ENCODE measurements at places on chromosomes 6 and 20.
A peak's percentile ranks its signal among the peaks of the same experiment; 100 is the strongest.

DNA sequence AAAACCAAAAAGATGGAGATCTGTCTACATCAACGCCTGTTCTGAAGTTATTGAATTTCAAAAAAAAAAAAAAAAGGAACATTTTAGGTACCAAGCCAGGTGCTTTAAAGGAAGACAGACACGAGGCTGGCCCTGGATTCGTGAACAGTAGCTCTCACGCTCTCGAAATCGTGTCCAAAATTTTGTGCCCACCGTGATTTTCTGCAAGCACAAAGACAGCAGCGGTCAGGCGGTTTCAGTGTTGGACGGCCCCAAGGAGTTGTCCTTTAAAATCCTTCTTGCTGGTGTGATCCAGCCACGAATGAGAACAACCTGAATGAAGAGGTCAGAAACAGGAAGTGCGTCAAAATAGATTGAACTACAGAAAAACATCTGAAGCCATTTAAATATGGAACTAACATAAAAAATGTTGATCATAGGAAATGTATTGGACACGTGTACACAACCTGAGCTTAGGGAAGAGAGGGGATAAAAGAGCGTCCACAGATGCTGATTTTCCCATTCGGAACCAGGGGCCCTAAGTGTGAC, 78.2 kb downstream of the THBS2 start:
- no peaks in the 10 kb centered on the region for H3K36me3 ChIP-seq
- H3K4me1 ChIP-seq = peaks cover 26% of the 10 kb centered on the region
- no peak for DNase-seq
- no peak overlapping the region for H3K4me3 ChIP-seq

GRCh38 chr6:99350573-99350972, 1.1 kb upstream of the FAXC start:
- H3K4me1 ChIP-seq = peaks cover 12% of the 10 kb centered on the region
- no peak overlapping the region for H3K27ac ChIP-seq
- no peaks in the 10 kb centered on the region for H3K27me3 ChIP-seq
- H3K36me3 ChIP-seq = no peaks in the 10 kb centered on the region
- no peak for DNase-seq
- peak overlapping the region; percentile 82 for H3K4me3 ChIP-seq

- no peak overlapping the region for H3K27ac ChIP-seq
- H3K4me1 ChIP-seq = no peaks in the 10 kb centered on the region
- H3K27me3 ChIP-seq = no peaks in the 10 kb centered on the region
- no peaks in the 10 kb centered on the region for H3K36me3 ChIP-seq
- no peak for DNase-seq
- H3K4me3 ChIP-seq = no peak overlapping the region
Observed at GRCh38 chr20:3628502-3629314, 34.5 kb downstream of the GFRA4 start.

DNA sequence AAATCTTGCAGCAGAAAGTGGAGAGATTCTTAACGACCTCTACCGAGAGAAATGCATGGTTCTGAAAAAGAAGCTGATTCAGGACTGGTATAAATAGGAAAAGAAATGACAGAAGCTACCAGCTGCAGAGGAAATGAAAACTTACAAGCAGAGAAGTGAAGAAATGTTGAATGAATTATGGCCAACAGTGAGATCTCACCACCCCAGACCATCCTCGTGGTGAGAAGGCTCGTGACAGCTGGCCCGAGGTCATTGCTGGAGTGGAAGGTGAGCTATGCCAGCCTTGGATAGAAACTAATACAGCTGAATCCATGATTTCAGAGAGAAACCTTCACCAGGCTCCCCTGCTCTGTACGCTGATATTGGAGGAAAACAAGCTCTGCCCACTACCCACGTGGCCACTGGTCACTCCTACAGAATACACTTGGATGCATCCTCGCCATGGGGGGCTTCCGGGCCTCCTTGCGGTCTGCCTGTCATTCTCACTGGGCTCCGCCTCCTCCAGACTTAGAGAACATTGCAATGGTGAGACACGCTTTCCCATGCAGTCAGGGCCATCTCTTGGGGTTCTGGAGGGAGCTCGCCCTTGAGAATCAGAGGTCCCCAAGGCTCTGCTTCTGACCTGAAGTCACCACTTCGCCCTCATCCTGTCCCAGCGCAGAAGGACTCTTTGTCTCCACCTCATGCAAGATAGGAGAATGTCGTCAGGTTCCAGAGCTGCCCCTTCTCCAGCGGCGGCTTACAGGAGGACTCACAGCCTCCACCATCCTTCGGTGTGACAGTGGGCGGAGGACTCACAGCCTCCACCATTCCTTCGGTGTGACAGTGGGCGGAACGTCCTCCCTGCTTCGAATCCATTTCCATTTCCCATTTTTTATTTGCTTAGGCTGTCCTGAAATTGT, 10.6 kb upstream of the TUBB2B start:
- no peak for DNase-seq
- H3K36me3 ChIP-seq = no peaks in the 10 kb centered on the region
- no peaks in the 10 kb centered on the region for H3K4me1 ChIP-seq

DNA sequence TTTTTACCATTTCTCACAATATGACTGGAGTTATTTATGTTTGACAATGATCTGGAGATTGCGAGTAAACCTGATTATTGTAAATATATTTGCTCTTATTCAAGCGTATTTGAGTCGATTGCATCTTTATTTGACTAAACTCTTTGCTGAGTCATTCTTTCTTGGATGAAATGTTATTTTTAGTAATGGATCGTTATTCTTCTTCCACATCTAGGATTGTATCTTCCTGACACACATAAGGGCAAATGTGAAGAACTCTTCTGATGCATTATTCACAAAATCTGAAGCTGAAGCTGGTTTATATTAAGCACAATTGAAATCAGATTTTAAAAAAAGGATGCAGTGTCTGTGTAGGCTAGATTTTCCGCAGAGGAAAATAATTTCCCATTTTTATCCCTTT, 68.2 kb downstream of the SEL1L2 start:
- no peaks in the 10 kb centered on the region for H3K36me3 ChIP-seq
- H3K4me1 ChIP-seq = peaks cover 18% of the 10 kb centered on the region
- H3K4me3 ChIP-seq = no peak overlapping the region
- H3K27me3 ChIP-seq = no peaks in the 10 kb centered on the region

Data from PC-3 (cell line).